Inflammatory macrophage (primary cell): ENCODE measurements at places on chromosomes 13 and 19.

GRCh38 chr19:39660661-39661060, 4.9 kb downstream of the LGALS16 start:
- DNase-seq = no peak

- no peak for DNase-seq
These were observed at the start of gene PNMA8B for GRCh38 chr19:46495786-46496099. TSS of gene PNMA8B (minus strand) at chr19:46495867. CDS start at chr19:46495465, 402 bp downstream.

DNA sequence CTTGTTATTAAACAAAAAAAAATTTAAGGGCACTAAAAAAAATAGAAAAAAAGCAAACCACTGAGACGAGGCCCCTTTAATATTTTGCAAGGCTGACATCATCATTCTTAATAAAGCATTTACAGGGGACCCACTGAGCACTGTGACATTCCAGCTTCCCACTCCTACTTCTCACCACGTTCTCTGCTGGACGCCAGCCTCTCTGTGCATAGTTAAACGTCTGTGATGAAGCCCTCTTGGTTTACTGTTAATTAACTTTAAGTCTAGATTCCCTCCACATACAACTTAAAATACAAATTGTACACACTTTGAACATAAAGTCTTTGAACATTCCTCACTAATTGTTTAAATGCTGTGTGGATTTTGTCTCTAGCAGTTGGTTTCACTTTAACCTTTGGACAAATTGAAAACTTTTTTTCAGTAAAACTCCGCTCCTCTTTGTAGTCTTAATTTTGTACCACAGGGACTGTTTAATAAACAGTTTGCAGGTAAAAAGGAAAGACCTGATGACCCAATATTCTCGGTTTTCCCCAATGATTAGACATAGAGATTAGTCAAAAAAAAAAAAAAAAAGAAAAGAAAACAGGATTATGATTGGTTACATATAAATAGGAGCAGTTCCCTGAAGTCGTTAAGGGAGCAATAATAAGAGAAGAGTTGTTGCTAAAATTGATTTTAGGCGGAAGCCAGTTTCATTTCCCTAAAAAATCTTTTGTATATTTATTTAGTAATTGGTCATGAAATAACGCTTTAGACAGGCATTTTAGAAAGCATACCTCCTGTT, 219.8 kb downstream of the MZT1 start:
- DNase-seq = no peak

- no peak for DNase-seq
These were observed 163.1 kb upstream of the MIR17HG start for GRCh38 chr13:91184244-91184926.

DNA sequence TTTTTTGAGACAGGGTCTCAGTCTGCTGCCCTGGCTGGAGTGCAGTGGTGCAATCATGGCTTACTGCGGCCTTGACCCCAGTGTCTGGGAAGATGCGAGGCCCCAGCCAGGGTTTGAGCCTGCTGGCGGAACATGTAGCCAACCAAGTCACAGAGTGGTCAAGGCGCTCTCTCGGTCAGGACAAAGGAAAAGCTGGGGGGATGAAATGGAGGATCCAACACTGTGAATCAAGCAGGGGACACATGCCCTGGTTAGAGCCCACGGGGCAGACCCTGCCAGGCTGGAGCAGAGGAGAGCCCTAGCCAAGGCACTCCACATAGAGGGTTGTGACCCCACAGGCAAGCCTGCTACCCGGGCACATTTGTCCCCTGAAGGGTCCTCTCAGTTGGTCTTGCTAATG, 10.1 kb downstream of the TUBA3C start:
- no peak for DNase-seq

- no peak for DNase-seq
These were observed 5.9 kb downstream of the CYP4F2 start for GRCh38 chr19:15892012-15892411.

- DNase-seq = no peak
These were observed 929 bp downstream of the GNG7 start for GRCh38 chr19:2701361-2702169.

- DNase-seq = no peak
These were observed 15.5 kb downstream of the CEACAM1 start for GRCh38 chr19:42512743-42513304.

GRCh38 chr19:45251452-45252354, 632 bp downstream of the MARK4 start:
- DNase-seq = no peak

DNA sequence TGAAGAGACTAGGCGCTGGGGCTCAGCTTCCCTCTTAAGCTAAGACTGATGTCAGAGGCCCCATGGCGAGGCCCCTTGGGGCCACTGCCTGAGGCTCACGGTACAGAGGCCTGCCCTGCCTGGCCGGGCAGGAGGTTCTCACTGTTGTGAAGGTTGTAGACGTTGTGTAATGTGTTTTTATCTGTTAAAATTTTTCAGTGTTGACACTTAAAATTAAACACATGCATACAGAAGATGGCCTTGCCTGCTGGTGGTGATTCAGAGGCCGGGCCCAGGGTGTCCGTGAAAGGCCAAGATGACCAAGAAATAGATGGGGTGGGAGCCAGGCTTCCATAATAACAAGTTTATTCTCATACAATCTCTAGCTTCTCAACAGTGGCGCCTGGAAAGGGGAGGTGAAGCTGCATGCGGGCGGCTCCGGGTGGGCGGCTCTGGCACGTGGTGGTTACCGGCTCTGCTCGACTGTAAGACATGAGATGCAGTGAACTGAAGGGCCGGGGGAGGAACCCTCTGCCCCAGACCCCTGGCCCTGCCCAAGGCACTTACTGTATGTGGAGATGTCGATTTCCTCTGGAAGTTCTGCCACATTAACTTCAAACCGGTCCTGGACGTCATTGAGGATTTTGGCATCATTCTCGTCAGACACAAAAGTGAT, 10.5 kb downstream of the DDX39A start:
- no peak for DNase-seq

- no peak for DNase-seq
These were observed 171.7 kb upstream of the KLF12 start for GRCh38 chr13:74305876-74306275.

DNA sequence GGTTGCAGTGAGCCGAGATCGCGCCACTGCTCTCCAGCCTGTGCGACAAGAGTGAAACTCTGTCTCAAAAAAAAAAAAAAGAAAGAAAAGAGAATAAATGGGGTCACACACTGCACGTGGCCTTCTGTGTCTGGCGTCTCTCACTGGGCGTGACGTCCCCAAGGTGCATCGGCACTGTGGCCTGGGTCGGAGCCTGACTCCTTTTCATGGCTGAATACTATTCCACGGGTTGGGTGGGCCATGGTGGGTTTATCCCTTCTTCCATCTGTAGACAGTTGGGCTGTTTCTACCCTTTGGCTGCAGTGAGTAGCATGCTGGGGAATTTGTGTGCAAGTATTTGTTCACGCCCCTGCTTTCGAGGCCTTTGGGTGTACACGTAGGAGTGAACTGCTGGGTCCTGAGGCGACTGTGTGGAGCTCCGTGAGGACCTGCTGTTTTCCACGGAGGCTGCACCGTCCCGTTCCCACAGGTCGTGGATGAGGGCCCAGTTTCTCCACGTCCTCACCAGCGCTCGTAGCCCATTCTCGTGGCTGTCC, 8.3 kb upstream of the MISP start:
- no peak for DNase-seq

- DNase-seq = no peak
These were observed 11.2 kb downstream of the ATP12A start for GRCh38 chr13:24691381-24691780.

DNA sequence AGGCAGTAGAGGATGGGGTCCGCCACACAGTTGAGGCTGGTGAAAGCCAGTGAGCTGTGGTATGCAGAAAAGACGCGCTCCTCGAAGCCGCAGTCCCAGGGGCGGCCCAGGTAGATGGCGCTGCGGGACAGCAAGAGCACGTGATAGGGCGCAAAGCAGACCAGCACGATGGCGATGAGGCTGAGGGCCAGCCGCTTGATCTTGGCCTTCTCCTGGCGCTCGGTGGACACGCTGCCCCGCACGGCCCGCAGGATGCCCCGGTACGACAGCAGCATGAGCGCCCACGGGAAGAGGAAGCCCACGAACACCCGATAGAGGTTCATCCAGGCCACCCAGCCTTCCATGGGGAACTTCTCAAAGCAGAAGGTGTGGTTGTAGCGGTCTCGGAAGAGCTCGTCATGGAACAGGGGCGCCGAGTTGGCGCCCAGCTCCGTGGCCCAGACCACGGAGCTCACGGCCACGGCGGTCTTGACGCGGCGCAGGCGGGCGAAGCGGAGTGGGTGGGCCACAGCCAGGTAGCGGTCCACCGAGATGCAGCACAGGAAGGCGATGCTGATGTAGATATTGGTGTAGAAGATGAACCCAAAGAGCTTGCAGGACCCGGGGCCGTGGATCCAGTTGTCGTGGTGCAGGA, 6.5 kb upstream of the OPA3 start:
- DNase-seq = no peak

DNA sequence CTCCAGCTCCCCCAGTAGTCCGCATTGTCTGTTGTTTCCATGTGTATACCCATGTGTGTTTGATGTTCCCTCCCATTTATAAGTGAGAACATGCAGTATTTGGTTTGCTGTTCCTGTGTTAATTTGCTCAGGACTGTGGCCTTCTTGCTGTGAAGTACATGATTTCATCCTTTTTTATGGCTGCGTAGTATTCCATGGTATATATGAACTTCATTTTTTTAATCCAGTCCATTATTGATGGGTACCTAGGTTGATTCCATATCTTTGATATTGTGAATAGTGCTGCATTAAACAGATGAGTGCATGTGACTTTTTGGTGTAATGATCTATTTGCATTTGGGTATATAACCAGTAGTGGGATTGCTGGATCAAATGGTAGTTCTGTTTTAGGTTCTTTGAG, 175.2 kb downstream of the PDS5B start:
- DNase-seq = no peak

- DNase-seq = no peak
These were observed 52.0 kb upstream of the C13orf46 start for GRCh38 chr13:114025714-114026431.

DNA sequence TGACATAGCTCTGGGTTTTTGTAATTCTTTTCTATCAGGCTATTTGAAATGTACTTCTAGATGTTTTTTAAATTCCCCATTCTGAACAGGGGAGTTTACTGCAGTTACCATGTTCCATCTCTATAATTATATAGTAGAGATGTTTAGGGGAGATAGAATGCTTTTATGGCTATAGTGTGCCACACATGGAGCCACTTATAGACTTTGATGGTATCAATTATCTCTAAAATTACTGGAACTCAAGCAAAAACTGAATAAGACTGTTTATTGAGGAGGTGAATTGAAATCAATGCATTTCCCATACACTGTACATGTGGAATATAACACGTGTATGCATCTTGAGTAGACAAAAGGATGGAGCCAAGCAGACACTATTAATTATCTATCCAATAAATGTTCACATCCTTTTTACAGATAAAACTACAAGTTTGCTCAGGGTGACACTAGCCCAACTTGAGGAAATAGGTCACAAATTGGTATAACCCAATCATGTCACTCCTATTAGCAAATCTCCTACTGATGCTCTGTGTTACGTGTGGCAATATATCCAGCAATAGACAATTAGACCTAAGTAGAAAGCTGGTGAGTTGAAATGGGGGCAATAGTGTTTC, 1882.6 kb downstream of the PCDH9 start:
- DNase-seq = no peak

DNA sequence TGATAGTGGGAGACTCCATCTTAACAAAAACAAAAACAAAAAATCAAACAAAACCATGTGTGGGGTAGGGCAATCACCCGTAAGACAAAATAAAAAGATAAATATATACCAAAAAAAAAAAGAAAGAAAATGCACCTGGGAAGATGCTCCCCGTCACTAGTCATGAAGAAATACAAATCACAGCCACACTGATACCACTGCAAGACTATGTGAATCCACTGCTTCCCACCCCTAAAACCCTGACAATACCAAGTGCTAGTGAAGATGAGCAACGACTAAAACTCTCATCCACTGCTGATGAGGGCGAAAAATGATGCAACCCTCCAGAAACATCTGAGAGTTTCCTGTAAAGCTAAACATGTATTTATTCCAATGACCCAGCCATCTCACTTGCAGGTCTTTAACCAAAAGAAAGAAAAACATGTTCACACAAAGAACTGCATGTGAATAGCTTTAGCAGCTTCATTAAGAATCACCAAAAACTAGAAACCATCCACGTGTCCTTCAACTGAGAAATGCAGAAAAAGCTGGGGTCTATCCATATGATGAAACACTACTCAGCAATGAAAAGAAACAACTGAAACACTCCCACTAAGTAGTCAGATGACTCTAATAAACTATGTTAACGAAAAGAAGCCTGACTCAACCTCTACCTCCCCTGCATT, 31.7 kb downstream of the BRD4 start:
- DNase-seq = peak; percentile 54

DNA sequence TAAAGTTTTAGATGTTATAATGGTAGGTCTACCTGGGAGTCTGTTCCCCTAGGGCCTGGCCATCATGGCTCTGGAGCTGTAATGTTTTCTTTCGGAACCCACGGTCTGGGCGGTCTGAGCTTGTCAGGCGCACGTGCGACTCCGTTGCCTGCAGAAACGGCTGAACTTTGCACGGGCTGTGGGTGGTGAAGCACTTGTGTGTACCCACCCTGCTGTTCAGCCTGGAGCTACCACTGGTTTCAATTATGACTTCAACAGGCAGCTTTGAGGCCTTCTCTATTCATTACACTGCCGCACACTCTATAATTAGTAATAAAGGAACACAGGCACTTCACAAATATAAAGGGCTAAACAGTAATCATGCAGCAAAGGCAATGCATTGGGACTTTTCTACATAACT, 6.0 kb downstream of the PCDH8 start:
- DNase-seq = no peak

DNA sequence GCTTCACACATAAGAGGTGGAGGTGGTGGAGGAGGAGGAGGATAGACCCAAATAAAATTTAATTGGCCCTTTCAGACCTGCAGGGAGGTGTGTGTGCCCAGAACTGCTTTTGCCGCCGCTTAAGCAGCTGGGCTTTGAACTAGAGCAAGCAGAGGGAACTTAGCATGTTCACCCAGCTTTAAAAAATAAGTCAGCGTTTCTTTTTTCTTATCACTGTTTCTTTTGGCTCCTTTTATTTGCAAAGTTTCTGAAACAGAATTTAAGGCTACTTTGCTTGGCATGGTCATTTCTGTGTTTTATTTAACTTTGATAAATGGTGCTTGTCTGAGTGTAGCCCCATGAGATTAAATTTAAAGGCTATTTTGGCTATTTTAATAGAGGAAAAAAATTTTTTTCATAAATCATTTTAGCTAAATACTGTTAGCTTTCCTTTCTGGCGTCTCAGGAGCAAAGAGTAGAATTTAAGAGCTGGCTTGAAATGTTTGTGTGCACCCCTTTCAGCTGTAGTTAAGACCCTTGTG, 43.3 kb upstream of the RNF113B start:
- DNase-seq = no peak
